ENCODE measurements at places on chromosomes 1 and 21. TPM values are rescaled to one million over a fixed set of nuclear protein-coding genes. Genes with fewer than 3 reads are reported as not detected.

Gene LCE1B
- total RNA-seq, result not detected

Gene ROR1
- total RNA-seq, result not detected

Gene CRYAA
- total RNA-seq, result not detected

Gene ZSCAN20
- total RNA-seq, result 1.7 TPM

Gene ABCB10
- total RNA-seq, result 27.1 TPM

Gene AVPR1B
- total RNA-seq, result not detected

Gene OLFM3
- total RNA-seq, result not detected

Gene BATF3
- total RNA-seq, result 6.6 TPM

Gene INSRR
- 0.08 TPM for total RNA-seq

Gene TNFAIP8L2
- 41.8 TPM for total RNA-seq

Gene RYR2
- not detected for total RNA-seq

Gene DCDC2B
- total RNA-seq, result 0.10 TPM

Gene AKNAD1
- total RNA-seq, result not detected

Gene HAO2
- not detected for total RNA-seq

Gene KIF26B
- not detected for total RNA-seq

Gene JAM2
- total RNA-seq, result 0.29 TPM

Gene PLA2G2F
- not detected for total RNA-seq

Gene HOOK1
- total RNA-seq, result 11.1 TPM

Gene OR2L8
- 0.30 TPM for total RNA-seq

Gene C1orf167
- not detected for total RNA-seq

Gene RAVER2
- total RNA-seq, result 0.88 TPM

Gene S100A1
- not detected for total RNA-seq

Gene C1orf115
- 1.8 TPM for total RNA-seq

Gene SEC16B
- total RNA-seq, result not detected

Gene RHOU
- total RNA-seq, result 7.5 TPM

Gene ACTA1
- total RNA-seq, result not detected

Gene OXCT2
- total RNA-seq, result not detected

Gene CELSR2
- 5.7 TPM for total RNA-seq

Gene SLFNL1
- total RNA-seq, result 0.29 TPM

Gene HMCN1
- total RNA-seq, result under 0.01 TPM

Gene PTGER3
- 0.15 TPM for total RNA-seq

Gene ZNF648
- total RNA-seq, result not detected

Gene NOS1AP
- not detected for total RNA-seq

Gene PADI2
- not detected for total RNA-seq

Gene PLPP3
- not detected for total RNA-seq

Gene NBPF4
- total RNA-seq, result not detected

Gene FMO4
- total RNA-seq, result 1.5 TPM

Gene TMPRSS3
- 5.1 TPM for total RNA-seq

Gene GNG4
- 0.63 TPM for total RNA-seq

Gene NBPF12
- 15.9 TPM for total RNA-seq

Gene C1orf94
- not detected for total RNA-seq

Gene RALGPS2
- total RNA-seq, result 7.3 TPM

Gene GTF2B
- total RNA-seq, result 39.8 TPM

Gene LCE1C
- total RNA-seq, result not detected

Gene TTC34
- 1.8 TPM for total RNA-seq

Gene GJA9
- not detected for total RNA-seq

Gene DTL
- 43.7 TPM for total RNA-seq

Gene SLC35E2B
- total RNA-seq, result 77.9 TPM
